Activated CD8-positive, alpha-beta memory T cell treated with anti-CD3 and anti-CD28 coated beads for 1 hour (primary cell): ENCODE measurements at places on chromosomes 3 and 15.

- DNase-seq, result no peak
Observed at GRCh38 chr15:25176991-25177954, 222.5 kb downstream of the SNRPN start.

DNA sequence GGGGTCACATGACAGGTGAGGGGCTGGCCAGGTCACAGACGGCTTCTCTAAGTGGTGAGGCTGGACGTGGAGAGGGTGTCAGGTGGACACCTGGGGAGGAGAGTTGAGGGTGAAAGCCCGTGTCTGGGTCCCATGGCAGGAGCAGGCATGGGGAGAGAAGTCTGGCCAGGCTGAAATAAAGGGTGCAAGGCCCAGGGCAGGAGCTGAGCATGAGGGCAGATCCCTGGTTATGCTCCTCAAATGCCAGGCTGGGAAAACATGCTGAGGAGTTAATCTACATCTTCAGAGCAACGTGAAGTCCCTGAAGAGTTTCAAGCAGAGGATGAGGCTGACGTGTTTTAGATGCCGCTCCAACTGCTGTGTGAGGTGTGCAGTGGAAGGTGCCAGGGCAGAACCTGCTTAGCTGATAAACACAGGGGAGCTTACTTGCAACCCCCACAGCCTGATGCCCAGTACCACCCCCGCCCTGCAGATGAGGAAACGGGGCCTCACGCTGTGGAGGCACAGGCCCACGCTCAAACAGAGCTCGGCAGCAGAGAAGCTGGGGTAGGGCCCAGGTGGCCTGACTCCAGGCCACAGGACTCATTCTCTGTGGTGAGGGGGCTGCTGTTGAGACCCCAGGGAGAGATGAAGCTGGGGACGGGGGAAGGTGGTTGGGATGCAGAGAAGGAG, 40.5 kb downstream of the HCN4 start:
- DNase-seq, result no peak

DNA sequence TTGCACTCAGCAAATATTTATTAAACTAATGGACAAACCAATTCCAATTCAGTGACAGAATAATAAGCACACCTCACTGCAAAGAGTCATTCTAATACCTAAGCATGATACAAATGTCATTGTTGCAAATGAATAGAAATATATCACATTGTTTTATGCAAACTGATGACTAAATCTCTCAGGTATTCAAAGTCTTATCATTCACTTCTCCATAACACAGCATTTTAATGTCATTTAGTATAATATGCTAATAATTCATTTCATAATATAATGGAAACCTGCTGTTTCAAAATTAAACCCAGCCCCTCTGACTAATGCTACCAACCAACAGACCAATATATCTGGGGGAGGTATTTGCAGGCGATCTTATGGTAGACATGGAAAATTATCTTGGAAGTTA, 71.8 kb downstream of the FGF7 start:
- DNase-seq, result no peak

GRCh38 chr15:99017322-99017701, 9.7 kb upstream of the PGPEP1L start:
- DNase-seq, result no peak

GRCh38 chr15:40506964-40507571, 36.3 kb downstream of the CHST14 start:
- DNase-seq, result peak; percentile 48

GRCh38 chr3:69499899-69500421, 114.1 kb upstream of the FRMD4B start:
- DNase-seq, result no peak

- no peak for DNase-seq
Observed at GRCh38 chr3:228442-229182, 32.0 kb downstream of the CHL1 start.
